ENCODE measurements at places on chromosomes 3 and 15.

DNA sequence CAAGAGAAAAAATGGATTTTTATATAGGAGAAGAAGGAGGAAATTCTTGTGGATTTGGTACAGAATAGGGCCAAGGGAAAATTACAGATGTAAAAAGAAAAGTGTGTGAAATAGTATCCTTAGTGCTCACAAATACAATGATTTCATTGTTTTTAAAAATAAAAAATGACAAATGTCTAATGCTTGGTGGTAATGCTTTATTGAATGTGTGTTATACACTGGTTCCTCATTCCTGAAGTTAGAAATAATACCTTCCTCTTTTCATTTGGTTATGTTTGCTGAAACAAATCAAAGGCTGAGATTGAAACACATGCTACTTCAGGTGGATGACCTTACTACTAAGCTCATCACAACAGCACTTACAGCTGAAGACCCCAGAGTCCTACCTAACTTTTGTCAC, 37.7 kb upstream of the CCR2 start:
- no peak for DNase-seq

DNA sequence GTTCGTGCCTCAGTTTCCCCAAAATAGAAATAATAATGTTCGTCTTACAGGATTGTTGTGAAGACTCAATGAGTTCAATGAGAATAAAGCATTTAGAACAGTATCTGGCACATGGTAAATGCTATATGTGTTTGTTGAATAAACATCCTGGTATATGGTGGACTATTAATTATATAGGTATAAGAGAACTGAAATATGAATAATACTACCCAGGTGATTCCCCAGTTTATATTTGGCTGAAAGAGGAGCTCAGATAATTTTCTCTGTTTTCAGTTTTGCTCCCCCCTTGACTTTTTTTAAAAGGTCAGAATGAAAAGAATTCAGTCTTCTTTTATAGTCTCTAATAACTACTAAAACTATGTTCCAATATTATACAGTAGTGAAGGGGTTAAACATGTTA, 46.9 kb downstream of the USP8 start:
- no peak for DNase-seq

DNA sequence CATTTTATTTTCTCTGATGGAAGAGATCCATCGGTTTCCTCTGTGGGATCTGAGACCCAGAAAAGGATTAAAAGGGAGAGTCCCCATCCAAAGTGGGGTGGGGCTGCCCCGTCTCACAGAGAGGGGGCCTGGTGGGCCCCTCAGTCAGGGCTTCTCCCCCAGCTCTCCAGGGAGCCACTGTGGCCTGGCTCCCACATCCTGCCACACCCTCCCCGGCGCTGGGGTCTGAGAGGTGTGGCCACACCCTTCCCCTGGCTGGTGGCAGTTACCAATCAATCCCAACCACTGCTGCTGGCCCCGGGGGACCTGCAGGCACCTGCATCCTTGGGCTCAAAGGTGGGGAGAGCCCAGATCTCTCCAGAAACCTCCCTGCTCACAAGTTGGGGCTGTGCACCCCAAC, 161.8 kb upstream of the IQSEC1 start:
- no peak for DNase-seq

DNA sequence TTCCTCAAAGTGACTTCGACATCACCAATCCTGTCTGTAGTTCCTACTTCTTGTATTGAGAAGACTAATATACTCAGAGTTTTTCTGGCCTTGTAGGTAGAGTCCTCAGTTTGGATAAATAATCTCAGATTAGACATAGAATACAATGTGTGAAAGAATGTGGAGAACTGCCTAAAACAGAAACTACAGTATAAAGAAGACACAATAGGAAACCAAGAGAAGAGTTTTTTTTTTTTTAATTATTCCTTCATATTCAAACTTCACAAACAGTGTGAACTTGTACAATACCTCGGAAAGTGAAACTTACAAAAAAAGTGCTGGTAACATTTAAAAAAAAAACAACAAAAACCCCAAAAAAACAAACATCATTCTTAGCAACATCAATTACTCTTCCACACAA, 20.5 kb downstream of the TIGIT start:
- no peak for DNase-seq

GRCh38 chr15:62958528-62959363, 83.8 kb upstream of the TPM1 start:
- DNase-seq: no peak

- no peak for DNase-seq
These were observed 9.6 kb upstream of the RCCD1 start for GRCh38 chr15:90945091-90945490.

- no peak for DNase-seq
These were observed 256.4 kb upstream of the MCTP2 start for GRCh38 chr15:93974804-93975481.

DNA sequence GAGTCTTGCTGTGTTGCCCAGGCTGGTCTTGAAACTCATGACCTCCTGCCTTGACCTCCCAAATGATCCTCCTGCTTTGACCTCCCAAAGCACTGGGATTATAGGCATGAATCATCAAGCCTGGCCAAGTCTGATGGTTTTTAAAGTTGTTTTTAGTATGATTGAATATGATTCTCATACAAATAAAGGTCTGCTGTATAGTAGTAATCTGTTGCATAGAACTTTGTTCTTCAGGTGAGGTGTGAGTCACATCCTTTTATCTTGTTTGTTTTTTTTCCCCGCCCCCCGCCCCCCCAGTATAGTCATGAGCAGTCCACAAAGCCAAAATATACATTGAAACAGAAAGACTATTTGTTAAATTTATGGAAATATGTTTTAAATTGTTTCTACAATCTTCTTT, 39.0 kb downstream of the UBE2E2 start:
- DNase-seq: no peak

DNA sequence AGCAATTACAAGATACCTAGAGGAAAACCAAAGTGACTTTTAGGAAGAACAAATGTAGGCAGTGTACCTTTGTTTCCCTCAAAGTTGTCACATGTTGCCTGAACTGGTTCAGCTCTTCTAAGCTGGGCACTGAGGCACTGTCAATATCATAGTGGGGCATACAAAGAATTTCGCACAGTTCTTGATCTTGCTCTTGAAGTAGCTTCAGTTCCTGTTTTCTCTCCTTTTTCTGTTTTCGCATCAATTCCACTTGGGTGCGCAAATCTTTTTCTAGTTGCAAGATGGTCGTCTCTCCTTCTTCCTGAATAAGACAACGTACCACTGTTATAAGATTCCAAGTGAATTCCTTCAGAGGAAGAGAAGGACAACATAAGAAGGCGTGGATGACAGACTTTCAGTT, 12.7 kb downstream of the PRC1 start:
- no peak for DNase-seq

DNA sequence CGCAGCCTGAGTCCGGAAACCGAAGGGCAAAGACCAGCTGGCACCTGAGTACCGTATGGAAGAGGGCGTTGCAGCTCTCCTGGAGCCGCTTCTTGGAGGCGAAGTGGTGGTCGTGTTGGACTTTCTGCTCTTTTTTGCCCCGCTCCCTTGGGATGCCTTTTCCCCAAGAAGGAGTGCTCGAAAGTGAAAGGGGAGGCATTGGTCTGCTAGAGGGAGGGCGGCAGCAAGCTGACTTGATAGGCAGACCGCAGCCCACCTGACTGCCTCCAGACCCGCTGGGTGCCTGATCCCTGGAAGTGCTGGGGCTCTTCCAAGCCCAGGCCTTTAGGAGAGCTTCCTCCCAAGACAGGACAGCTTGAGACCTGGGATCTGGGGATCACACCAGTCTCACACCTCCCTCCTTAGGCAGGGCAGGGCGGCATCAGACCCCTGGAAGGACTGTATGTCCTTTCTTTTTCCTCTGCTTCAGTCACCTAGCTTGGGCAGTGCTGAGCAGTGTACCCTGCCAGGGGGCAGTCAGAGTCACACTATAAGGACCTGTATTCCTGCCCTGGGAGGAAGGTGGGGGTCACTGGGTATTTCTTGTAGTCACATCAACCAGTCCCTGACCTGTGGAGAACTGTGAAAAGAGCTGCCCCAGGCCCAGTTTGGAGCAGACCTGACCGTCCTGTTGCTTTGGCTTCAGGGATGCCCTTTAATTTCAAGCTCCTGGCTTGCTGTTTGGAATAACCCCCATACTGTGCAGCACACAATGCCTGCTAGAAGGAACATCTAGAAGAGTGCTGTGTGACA, 2.1 kb downstream of the ACVR2B start:
- DNase-seq: no peak

- no peak for DNase-seq
These were observed 1039.2 kb downstream of the ROBO1 start for GRCh38 chr3:78728406-78729145.

DNA sequence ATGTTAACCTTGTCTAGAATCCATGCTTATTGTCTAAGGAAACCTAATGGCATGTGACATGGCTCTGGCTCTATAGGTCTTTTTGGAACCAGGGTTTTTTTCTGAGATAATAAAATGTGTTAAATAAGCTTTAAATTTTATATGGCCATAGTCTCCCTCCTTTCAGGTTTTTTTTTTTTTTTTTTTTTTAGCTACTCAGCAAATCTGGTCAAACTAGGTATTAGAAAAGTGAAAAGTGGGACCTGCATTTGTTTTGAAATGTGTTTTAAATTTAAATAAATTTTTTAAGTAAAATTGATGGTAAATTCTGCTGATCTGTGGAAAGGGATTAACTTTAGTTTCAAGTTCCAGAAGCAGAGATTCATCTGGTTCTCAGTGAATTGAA, 52.1 kb upstream of the NANOGP8 start:
- no peak for DNase-seq

- no peak for DNase-seq
These were observed 17.5 kb downstream of the CCR4 start for GRCh38 chr3:32968920-32969389.

GRCh38 chr3:119681279-119681678, 4.1 kb upstream of the COX17 start:
- DNase-seq: no peak

DNA sequence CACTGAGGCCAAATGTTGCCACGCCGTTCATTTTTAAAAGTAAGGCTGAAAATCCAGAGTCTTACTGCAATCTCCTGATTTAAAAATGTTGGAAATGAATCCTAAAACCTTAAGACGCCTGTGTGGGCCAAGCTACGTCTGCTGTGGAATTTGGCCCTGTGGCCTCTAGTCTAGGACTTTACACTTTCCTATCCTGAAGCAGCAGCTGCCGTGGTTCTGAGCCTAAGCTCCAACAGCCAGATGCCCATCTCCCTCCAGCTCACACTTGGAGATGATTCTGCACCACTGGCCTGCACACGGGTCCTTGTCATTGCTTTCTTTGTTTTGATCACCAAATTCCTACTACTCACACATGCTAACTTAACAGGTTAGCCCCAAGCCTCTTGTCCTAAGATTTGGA, 286.4 kb upstream of the LYSMD4 start:
- DNase-seq: no peak

DNA sequence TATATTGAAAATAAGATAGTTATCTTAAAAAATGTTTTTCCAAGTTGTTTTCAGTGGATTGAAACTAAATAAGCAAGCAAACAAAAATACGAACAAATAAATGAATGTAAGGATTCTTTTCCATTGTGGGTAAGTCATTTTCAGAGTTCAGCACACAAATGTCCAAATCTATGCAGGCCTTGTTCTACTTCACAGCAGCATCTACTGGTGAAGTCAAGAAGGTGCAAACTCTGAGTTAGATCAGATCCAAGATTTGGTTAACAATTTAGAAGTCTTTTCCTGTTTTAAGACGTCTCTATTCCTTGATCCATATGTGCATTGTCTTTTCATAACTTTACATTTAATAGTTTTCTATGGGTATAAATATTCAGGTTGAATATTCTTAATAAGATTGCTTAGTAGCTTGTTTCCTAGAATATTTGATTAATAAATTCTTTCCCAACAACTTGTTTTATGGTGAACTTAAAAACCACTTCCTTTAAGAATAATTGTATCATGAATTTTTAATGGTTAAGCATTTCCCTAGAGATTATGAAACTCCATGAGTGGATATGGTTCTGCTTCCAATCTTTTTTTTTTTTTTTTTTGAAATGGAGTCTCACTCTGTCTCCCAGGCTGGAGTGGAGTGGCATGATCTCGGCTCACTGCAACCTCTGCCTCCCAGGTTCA, 10.5 kb downstream of the PTX3 start:
- DNase-seq: no peak

DNA sequence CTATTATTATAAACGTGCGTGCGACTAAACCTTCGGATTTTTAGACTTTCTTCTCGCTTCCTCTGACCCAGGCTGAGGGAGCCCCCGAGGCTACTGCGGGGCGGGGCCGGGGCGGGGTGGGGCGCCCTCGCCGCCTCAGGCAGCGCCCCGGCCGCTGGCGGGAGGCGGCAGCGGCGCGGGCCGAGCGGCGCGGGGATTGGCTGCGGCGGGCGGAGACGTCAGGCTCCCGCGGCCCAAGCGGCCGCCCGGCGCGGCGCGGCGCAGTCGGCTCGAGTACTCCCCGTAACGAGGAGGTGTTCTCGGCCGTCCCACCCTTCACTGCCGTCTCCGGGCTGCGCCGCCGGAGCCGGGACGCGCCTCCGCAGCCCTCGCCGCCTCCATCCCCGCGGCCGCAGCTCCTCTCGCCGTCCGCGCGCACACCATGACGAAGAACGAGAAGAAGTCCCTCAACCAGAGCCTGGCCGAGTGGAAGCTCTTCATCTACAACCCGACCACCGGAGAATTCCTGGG, at the start of gene ATP1B3:
Gene ATP1B3 (plus strand): TSS at position 263 of the 510 bp plus-strand sequence. CDS start 159 bp downstream, at position 422.
- DNase-seq: peak; percentile 62
